ENCODE measurements at places on chromosomes 3 and 15. TPM values are rescaled to one million over a fixed set of nuclear protein-coding genes. Genes with fewer than 3 reads are reported as not detected.

Gene SLC28A2
- total RNA-seq = not detected

Gene TM4SF18
- total RNA-seq = 0.33 TPM

Gene DUSP7
- 39.5 TPM for total RNA-seq

Gene PBRM1
- 76.2 TPM for total RNA-seq

Gene TGM4
- total RNA-seq = not detected

Gene MYL3
- 2,390 TPM for total RNA-seq

Gene TM4SF1
- total RNA-seq = 0.80 TPM

All from cardiac muscle cell (in vitro differentiated cells and primary cell).